NCI-H1092 (cell line): ENCODE measurements at places on chromosomes 2 and 18.

- DNase-seq = no peak
Observed at GRCh38 chr2:38499548-38500282, 103.0 kb downstream of the HNRNPLL start.

GRCh38 chr2:42048299-42049220 is 739 bp downstream of the PKDCC start:
- no peak for DNase-seq

- DNase-seq = no peak
Observed at GRCh38 chr2:232229911-232230310, 148.6 kb upstream of the ALPP start.

- no peak for DNase-seq
Observed at GRCh38 chr2:75810611-75811330, 100.1 kb upstream of the GCFC2 start.

DNA sequence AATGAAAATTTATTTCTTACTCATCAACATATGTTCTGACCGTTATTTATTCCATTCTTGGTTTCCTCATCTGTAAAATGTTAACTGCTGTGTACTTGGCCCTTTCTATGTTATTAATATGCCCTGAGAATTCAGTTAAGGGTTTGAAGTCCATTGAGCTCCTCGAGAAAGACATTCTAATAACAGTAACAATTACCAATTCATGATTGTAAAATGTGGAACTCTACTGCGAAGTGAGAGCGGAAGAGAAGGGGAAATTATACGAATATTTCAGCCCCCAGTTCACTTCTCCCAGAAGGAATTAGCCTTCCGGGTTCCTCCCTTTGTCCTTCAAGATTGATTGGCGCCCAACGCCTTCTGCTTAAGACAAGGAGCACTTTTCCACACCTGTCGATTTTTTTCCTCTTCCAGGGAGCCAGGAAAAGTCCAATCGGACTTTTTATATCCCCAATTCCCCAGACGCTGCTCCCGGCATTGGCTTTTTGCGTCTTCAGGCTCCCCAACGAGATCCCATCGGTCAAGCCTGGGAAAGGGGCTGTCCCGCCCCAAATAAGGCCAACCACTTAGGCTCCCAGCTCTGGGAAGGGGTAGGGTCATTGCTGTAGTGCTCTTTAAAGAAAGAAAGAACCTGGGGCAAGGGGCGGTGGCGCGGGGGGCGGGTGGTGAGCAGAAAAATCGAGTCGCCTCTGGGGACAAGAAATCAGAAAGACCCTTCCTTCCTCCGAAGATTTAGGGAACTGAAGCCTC is 1.6 kb downstream of the DSC2 start:
- no peak for DNase-seq

DNA sequence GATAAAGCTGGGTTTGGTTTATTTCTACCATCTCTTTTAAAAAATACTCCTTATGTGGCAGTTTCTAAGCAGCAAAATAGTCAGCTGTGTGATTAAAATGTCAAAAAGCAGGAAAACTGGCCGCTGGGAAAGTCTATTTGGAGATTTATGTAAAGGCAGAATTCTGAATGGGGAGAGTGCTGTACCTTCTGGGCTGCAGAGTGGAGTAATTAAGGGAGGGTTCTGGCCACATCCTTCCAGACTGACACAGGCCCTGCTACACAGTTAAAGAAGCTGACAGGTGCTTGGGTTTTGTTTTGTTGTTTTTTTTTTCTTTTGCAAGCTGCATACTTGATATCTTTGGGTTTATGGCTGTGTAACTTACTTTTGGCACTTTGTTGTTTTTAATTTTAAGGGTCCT is 157.2 kb downstream of the WDSUB1 start:
- DNase-seq = no peak

DNA sequence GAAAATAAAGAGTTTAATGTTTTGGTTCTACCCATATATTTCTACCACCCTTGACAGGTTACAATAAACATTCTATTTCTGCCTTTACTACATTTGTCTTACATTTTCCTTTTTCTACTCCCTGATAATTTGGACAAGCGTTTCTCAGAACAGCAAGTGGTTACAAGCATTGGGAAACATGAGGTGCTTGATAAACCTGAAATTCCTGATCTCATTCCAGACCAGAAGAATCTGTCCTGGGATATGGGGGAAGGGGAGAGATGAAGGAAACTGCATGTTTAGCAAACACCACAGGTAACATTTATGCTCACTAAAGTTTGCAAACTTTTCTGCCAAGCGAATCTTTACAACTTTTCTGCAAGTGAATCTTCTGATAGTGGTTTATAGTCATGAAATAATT is 28.3 kb upstream of the DSC1 start:
- DNase-seq = no peak

DNA sequence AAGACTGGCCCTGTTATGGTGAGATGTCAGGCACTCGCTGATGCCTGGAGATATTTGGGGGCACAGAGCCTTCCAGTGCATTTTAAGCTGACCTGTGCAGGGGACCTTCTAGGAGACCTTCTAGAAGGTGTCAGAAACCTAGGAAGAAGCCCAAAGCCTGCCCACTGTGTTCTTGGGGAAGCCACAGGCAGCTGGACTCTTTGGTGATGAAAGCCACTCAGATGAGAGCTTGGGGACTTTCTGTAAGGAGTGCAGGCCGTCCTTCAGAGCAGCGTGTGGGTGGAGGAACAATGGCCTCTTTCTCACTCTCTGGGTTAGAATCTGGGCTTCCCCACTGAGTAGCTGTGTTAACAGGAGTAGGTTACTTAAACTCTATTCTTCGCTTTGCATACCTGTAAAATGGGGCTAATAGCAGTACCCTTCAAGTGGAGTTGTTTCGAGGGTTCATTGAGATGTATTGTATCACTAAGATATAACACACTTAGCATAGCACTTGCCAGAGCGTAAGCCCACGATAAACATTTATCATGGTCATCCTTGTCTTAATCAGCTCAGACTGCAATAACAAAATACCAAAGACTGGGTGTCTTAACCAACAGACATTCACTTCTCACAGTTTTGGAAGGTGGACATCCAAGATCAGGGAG is 322.3 kb upstream of the EPAS1 start:
- no peak for DNase-seq

DNA sequence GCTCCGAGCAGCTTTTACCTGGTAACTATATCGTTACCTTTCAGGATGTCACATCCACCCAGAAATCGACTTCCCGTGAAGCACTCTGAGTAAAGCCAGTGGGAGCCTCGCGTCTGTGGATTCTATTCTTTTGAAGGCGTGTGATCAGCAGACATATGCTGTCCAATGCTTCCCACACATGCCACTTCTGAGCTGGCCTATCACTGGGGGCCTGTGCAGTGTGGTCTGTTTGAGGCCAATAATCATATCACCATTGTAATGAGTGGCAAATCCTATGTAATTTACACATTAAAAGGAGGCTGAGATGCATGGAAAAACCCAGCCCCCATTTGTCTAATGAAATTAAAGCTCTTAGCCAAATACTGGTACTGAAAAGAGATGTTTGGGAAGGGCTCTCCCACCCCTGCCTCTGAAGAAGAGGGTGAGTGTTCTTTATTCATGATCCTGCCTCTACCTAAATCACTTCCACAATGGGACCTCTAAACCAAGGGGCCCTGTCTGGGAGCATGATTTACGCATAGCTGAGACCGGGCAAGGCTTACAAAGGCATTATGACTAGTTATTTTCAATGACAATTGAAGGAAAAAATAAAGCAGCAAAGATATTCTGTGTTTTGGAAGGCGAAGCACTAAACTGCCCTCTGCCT is 686.8 kb downstream of the ZEB2 start:
- no peak for DNase-seq

- DNase-seq = no peak
Observed at GRCh38 chr2:151762694-151763093, 28.4 kb upstream of the NEB start.

GRCh38 chr2:230944757-230945372 is 19.8 kb upstream of the GPR55 start:
- DNase-seq = no peak

DNA sequence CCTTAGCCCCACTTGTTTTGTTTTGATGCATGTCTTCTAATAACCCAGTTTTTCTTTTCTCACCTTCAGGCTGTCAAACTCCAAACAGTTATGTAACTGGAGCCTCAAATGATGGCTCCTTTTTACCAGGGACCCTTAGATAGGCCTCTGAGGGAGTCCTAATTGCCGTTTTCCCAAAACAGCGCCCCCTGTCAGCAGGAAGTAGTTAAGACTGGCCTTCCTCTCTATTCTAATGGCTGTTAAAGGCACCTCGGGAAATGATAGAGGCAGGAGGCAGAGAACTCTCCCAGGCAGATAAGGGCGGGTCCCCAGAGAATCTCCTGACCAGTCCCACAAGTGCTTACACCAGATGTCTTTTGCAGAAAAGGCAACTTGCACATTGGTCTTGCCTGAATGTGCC is 123.2 kb downstream of the KCNS3 start:
- DNase-seq = no peak

GRCh38 chr2:199848389-199849130 is 2.4 kb downstream of the FTCDNL1 start:
- DNase-seq = no peak

DNA sequence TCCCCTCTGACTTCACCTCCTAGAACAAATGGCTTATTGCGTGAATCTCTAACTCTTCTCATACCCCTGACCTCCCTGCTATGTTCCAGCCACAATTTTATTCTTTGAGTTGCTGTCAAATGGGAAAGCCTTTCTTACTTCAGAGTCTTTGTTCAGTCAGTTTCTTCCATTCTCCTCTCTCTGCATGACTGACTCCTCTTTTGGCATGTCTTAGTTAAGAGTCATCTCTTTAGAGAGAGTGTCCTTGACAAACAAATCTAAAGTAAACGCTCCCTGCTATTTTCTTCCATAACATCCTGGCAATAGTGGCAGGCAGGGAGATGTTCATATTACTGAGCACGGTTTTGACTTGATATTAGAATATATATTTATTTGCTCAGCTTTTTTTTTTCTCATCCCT is 170.7 kb upstream of the ERBB4 start:
- no peak for DNase-seq

DNA sequence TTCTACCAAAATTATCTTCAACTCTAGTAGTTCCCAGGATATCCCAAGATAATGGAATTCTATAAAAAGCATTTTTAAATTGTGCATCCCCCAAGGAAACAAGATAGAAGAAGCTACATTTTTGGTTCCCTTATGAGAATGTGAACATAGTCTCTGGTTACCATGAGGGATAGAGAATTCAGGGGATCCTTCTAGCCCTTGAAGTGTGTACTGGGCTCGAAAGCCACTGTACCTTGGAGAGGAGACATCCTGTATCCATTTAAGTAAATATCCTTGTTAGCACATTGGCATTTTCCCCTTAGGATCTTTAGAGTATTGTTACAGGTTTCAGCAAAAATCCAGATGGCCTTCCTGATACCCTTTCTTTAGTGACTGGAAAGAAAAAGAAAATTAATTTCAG is 228.5 kb downstream of the RTP5 start:
- DNase-seq = no peak

DNA sequence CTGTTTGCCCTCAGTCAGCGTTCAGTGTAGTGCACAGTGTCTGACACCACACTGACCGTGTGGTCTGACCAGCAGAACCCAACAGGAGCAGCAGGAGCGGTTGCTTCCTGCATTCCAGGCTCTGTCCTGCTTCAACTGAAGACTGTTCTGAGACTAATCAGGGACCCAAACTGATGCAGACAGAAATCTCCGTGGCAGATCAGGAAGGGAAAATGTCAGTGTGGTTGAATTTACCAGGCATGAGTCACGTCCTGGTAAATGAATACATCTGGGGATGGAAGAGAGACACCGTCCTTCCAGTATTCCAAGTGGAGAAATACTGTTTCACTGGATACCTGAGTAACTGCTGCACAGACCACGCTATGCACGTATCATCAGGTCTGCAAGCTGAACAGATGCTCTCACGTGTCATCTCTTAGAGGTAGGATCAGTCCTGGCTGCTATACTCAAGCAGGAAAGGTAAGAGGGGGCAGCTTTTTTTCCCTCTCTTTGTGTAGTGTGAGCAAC is 223.6 kb upstream of the EPAS1 start:
- DNase-seq = no peak

GRCh38 chr2:101273056-101273455 is 20.4 kb downstream of the CNOT11 start:
- no peak for DNase-seq

- peak; percentile 55 for DNase-seq
Observed at GRCh38 chr2:116467243-116467642, 1347.2 kb upstream of the DDX18 start.

GRCh38 chr2:121748202-121748601 is 7.2 kb upstream of the TSN start:
- no peak for DNase-seq

- no peak for DNase-seq
Observed at GRCh38 chr2:20481798-20482405, 35.0 kb downstream of the RHOB start.

DNA sequence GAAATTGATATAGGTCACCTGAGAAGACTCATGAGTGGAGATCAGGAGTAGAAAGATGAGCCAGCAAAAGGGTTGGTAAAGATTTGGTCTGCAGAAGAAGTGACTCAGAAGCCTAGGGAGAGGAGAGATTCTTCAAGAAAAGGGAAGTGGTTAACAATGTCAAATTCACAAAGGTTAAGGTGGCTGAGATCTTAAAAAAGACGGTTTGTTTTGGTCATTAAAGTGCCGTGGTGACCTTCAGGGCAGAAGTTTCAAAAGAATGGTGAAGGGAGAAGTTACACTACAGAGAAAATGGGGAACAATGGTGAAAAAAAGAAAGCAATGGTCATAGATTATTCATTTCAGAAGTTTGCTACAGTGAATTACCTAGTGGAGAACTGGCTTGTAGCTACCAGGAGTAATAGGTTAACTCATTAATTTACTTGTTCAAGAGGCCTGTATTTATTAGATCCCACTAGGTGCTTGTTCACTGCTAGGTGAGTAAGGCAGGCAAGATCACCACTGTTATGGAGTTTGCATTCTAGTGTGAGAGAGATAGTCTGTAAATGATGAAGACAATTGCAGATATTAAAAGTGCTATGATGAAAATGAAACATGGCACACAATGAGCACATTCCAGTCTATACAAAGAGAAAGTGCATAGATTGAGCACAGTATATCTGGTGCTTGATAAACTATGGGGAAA is 43.0 kb downstream of the FBXO48 start:
- DNase-seq = no peak

DNA sequence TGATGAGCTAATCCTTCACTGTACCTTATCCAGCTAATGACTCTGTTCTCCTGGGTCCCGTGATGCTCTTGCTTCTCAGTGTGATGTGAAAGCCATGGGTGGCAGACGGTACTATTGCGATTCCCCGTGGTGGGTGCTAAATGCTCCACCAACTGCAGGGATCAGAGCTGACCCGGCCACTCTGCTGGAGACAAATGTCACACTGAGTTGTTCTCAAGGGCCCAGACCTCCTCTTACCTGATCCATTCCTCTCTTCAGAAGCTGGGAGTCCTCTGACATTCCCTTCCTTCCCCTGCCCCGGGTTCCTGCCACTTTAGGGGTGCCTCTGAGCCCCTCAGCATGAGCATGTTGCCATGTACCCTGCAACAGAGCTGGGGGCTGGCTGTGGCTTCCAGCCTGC is 105.1 kb downstream of the MAPK4 start:
- no peak for DNase-seq
